Karpas-422 (cell line): ENCODE measurements at places on chromosomes 4 and X.

GRCh38 chrX:374596-374995, 12.1 kb downstream of the PPP2R3B start:
- peaks cover 36% of the 10 kb centered on the region for H3K4me1 ChIP-seq
- H3K4me3 ChIP-seq = no peak overlapping the region
- DNase-seq = no peak
- H3K36me3 ChIP-seq = no peaks in the 10 kb centered on the region
- H3K27ac ChIP-seq = no peak overlapping the region
- H3K27me3 ChIP-seq = no peaks in the 10 kb centered on the region

DNA sequence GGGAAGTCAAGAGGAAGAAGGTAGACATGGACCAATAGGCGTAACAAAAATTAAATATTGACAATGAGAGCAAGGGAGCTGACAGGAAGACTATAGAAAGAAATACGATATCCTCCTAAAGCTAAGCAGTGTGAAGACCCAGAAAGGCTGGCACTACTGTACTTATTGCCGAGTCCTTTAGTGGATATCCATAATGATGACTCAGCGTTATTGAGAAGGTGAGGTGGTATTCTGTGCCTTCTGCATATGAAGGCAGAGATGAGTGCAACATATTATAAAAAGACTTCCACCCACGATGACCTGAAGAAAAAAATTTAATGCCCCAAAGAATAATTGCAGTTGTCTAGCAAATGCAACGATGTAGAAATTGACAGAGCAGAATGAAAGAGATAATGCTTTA, 13.0 kb upstream of the MCF2 start:
- H3K27ac ChIP-seq = no peak overlapping the region
- no peaks in the 10 kb centered on the region for H3K36me3 ChIP-seq
- DNase-seq = no peak
- H3K4me1 ChIP-seq = no peaks in the 10 kb centered on the region
- H3K4me3 ChIP-seq = no peak overlapping the region
- no peaks in the 10 kb centered on the region for H3K27me3 ChIP-seq

DNA sequence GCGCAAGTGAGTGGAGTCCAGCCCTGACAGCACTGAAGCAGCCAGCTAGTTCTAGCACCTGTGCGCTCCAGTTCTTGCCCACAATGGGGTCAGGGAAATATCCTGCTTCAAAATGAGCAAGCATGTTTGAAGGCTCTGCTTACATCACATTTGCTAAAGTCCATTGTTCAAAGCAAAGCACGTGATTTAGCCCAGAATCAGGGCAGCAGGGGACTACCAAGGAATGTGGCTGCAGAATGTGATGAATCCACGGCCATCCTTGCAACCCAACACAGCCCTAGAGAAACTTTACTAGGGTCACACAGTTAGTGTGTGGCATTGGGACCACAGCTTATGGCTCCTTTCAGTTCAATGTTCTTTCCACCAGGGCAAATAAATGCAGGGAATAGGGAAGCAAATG, 47.3 kb upstream of the SMIM31 start:
- H3K36me3 ChIP-seq = no peaks in the 10 kb centered on the region
- DNase-seq = no peak
- H3K4me3 ChIP-seq = no peak overlapping the region
- H3K4me1 ChIP-seq = no peaks in the 10 kb centered on the region
- no peak overlapping the region for H3K27ac ChIP-seq

GRCh38 chr4:109390115-109390768, 43.4 kb upstream of the SEC24B start:
- no peaks in the 10 kb centered on the region for H3K36me3 ChIP-seq
- no peak for DNase-seq
- no peak overlapping the region for H3K27ac ChIP-seq
- no peak overlapping the region for H3K4me3 ChIP-seq
- H3K4me1 ChIP-seq = no peaks in the 10 kb centered on the region
- H3K27me3 ChIP-seq = no peaks in the 10 kb centered on the region
